ENCODE measurements at places on chromosomes 4 and X.

- DNase-seq: no peak
Observed at GRCh38 chr4:120209706-120210105, 143.1 kb upstream of the MAD2L1 start.

DNA sequence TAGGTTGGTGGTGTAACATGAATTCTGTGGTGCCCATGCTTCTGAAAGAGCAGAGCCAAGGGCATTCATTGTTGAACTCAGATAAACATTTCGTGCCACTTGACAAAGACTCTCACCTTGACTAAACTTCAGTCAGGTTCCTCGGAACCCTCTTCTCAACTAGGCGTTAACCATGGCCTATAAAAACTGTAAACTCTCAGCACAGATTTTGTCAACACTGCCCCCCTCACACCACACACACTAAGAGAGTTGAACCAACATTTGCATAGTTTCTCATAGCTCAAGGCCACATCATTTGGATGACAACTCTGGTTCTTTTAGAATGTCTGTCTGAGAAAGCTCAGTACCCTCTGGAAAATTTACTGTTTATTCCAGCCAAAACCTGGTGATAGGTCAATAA, 28.1 kb downstream of the CASP6 start:
- no peak for DNase-seq

DNA sequence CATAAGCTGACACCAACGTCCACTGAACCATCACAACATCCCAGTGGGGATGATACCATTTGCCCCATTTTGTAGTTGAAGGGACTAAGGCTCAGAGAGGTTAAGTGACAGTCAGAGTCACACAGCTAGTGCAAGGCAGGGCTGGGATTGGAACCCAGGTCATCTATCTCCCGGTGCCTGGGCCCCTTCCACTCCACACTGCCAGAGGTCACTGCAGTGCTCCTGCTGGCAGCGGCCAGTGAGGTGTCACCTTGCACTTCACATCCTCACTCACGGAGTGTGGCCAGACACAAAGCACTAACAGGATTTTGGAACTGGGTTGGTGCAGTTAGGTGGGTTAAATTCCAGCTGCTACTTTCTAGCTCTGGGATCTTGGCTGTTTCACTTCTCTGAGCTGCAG, 118.7 kb downstream of the ENPP6 start:
- no peak for DNase-seq

DNA sequence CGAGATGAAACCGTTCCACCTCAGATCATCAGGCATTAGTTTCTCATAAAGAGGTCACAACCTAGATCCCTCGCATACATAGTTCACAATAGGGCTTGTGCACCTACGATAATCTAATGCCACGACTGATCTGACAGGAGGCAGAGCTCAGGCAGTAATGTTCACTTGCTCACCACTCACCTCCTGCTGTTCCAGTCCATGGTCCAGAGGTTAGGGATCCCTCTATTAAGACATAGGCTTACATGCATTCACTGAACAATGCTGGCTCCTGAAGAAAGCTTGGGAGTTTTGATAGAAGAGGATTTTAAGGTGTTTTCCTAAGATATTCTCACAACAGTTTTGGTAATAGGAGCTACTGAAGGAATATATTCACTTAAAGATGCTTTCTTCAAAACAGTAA, 236.1 kb upstream of the FTHL17 start:
- no peak for DNase-seq

- no peak for DNase-seq
Observed at GRCh38 chrX:84724576-84724975, 222.3 kb upstream of the HDX start.

DNA sequence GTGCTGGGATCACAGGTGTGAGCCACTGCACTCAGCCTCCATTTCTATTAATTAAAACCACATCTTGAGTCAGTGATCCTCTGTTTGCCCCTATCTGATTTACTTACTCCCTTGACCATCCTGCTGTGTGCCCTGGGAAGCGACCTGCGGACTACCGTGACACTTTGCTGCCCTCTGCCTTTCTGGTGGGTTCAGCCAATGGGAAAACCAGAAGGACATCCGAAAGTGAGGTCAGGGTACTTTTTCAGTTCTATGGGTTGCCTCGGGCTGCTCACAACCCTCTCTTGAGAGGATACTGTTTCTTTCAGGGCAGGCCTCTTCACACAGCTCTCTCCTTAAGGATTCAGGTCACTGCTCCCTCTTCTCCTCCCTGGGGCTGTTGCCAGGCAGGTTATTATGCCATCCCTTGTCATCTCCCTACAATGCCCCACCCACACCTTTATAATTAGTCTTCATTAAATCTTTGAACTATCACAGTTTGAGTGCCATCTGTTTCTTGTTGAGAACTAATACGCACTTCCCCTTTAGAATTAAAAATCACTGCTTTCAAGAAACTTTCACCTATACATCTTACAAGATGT, 21.4 kb downstream of the PLAC8 start:
- DNase-seq: no peak

GRCh38 chr4:77120886-77121508, 36.0 kb upstream of the CCNG2 start:
- DNase-seq: no peak

DNA sequence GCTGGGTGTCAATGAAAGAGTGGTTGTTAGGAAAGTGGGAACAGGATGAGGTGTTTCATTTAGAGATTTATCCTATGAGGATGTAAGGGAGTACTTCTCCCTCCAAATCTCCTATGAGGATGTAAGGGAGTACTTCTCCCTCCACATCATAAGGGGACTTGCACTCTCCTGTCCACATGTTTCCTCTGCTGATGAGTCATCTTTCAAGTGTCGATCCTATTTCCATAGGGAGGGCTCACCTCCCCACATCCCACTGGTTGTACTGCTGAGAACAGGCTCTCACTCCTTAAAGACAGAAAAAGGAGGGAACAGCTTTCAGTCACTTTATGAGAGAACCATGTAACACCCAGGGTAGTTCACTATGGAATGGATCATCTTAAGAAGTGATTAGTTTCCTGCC, 65.0 kb downstream of the INPP4B start:
- DNase-seq: no peak

DNA sequence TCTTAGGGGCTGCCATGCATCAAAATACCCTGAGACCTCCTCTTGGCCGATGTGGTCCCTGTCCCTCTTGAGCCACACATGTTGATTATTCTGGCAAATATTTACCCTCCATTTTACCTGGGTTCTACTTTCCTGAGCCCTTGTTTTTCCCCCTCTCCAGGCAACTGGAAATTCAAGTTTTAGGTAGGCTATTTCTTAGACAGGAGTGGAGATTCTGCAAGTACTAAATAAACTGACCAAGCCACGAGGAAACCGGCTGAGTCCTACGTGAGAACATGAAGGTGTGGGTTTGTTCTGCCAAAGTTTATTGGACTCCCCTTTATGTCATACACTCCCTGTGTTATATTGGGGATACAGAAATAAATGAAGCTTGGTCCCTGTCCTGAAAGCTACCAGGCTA, 88.1 kb downstream of the RTL5 start:
- DNase-seq: no peak

Measured in astrocyte of the spinal cord (primary cell).